ENCODE measurements at places on chromosomes 13 and 19. TPM values are rescaled to one million over a fixed set of nuclear protein-coding genes. Genes with fewer than 3 reads are reported as not detected.

DNA sequence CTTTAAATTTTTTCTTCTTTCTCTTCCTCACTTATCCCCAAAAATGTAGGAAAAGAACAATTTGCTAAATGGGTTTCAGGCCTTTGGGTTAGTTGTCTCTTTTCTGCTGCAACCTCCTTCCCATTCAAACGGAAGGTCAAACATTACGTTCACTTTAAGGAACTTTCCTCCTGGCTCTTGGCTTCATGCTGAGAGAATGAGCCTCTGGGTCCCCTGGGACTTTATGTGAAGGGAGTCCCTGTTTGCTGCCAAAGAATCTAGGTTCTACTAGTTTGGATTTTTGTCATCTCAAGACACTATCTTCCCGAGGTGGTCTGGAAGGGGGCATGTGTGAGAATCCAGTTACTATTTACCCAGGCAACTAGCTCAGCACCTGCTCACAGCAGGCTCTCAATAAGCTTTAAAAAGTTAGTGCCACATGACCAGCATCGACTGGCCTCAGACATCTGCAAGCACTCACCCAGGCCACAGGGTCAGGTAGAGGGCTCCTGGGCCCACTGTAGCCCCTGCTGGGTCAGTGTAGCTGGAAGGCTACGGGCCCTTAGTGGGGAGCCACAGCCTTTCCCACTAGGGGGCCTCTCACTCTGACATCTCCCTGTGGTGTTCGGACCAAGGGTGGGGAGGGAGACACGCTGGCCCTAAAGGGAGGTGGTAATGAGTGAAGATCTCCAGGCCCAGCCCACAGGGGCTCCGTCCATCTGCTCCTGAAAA lies 40.5 kb downstream of the FAM124A start:
- H3K4me3 ChIP-seq: no peak overlapping the region
- H3K27me3 ChIP-seq: no peaks in the 10 kb centered on the region
- H3K27ac ChIP-seq: no peak overlapping the region

DNA sequence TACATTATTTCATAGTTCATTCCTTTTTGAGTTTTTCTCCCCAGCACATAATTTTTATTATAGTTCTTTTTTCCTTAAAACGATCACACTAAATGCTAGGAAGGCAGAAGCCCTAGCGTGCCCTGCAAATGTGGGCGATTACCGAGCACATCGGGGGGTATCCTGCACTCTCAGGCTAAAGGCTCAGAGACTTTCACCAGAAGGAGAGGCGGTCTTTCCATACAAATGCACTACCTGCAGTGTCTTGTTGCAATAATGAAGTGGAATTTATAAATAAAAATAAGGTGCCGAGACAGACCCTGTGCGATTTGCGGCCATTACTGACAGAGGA lies 29.3 kb upstream of the SPACA7 start:
- no peak overlapping the region for H3K4me3 ChIP-seq
- peaks cover 19% of the 10 kb centered on the region for H3K4me1 ChIP-seq
- peak; percentile 51 for DNase-seq
- H3K27ac ChIP-seq: no peak overlapping the region

GRCh38 chr19:18014197-18014596 lies 6.2 kb downstream of the ARRDC2 start:
- no peaks in the 10 kb centered on the region for H3K27me3 ChIP-seq
- H3K4me3 ChIP-seq: no peak overlapping the region
- H3K4me1 ChIP-seq: no peaks in the 10 kb centered on the region
- no peak overlapping the region for H3K27ac ChIP-seq
- no peaks in the 10 kb centered on the region for H3K36me3 ChIP-seq

- H3K27me3 ChIP-seq: no peaks in the 10 kb centered on the region
- H3K27ac ChIP-seq: no peak overlapping the region
- H3K4me3 ChIP-seq: no peak overlapping the region
- H3K36me3 ChIP-seq: no peaks in the 10 kb centered on the region
- peaks cover 6% of the 10 kb centered on the region for H3K4me1 ChIP-seq
- no peak for DNase-seq
Observed at GRCh38 chr13:85434927-85435326, 364.3 kb downstream of the SLITRK6 start.

GRCh38 chr19:15457701-15458484 lies 6.5 kb downstream of the RASAL3 start:
- H3K4me1 ChIP-seq: peaks cover 14% of the 10 kb centered on the region
- no peak overlapping the region for H3K27ac ChIP-seq
- peak; percentile 33 for DNase-seq
- peaks cover 78% of the 10 kb centered on the region for H3K27me3 ChIP-seq

GRCh38 chr13:44318161-44318560 lies 55.5 kb upstream of the SERP2 start:
- no peaks in the 10 kb centered on the region for H3K4me1 ChIP-seq
- H3K4me3 ChIP-seq: no peak overlapping the region
- no peak for DNase-seq
- H3K27me3 ChIP-seq: no peaks in the 10 kb centered on the region
- no peaks in the 10 kb centered on the region for H3K36me3 ChIP-seq

- no peaks in the 10 kb centered on the region for H3K4me1 ChIP-seq
- no peak overlapping the region for H3K27ac ChIP-seq
- H3K27me3 ChIP-seq: peaks cover 3% of the 10 kb centered on the region
- peak overlapping the region; percentile 45 for H3K4me3 ChIP-seq
Observed at GRCh38 chr19:54168174-54168917, 4.6 kb downstream of the TMC4 start.

- peaks cover 87% of the 10 kb centered on the region for H3K27me3 ChIP-seq
- H3K27ac ChIP-seq: no peak overlapping the region
- DNase-seq: peak; percentile 74
- H3K4me1 ChIP-seq: no peaks in the 10 kb centered on the region
- H3K4me3 ChIP-seq: peak overlapping the region; percentile 72
- H3K36me3 ChIP-seq: no peaks in the 10 kb centered on the region
Observed at GRCh38 chr19:918481-919198, 1.5 kb downstream of the KISS1R start.

GRCh38 chr19:55439052-55439451 lies 4.0 kb downstream of the SHISA7 start:
- H3K27me3 ChIP-seq: peaks cover 59% of the 10 kb centered on the region
- no peak for DNase-seq
- H3K27ac ChIP-seq: no peak overlapping the region
- H3K36me3 ChIP-seq: no peaks in the 10 kb centered on the region
- H3K4me1 ChIP-seq: peaks cover 12% of the 10 kb centered on the region

DNA sequence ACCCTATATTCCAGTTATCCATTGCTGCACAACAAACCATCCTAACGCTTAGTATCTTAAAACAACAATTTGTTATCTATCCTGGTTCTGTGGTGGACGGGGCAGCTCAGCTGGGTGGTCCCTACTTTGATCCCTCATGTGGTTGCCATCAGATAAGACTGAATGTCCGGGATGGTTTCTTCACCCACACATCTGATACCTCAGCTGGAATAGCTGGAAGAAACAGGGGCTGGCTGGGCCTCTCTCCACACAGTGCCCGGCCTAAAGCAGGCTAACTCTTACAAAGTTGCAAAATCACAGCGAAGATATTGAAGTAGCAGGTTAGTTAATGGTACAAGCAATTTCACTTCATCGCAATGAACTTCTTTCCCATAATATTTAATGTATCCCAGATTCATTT lies 3.7 kb upstream of the MRPS31 start:
- H3K27ac ChIP-seq: no peak overlapping the region
- peaks cover 5% of the 10 kb centered on the region for H3K4me1 ChIP-seq
- H3K36me3 ChIP-seq: no peaks in the 10 kb centered on the region
- no peak for DNase-seq

- peak; percentile 71 for DNase-seq
- no peak overlapping the region for H3K27ac ChIP-seq
- H3K4me3 ChIP-seq: peak overlapping the region; percentile 60
- H3K27me3 ChIP-seq: peaks cover 31% of the 10 kb centered on the region
- H3K4me1 ChIP-seq: peaks cover 12% of the 10 kb centered on the region
- H3K36me3 ChIP-seq: peaks cover 9% of the 10 kb centered on the region
Observed at GRCh38 chr19:14089662-14090508, 666 bp downstream of the SAMD1 start.

DNA sequence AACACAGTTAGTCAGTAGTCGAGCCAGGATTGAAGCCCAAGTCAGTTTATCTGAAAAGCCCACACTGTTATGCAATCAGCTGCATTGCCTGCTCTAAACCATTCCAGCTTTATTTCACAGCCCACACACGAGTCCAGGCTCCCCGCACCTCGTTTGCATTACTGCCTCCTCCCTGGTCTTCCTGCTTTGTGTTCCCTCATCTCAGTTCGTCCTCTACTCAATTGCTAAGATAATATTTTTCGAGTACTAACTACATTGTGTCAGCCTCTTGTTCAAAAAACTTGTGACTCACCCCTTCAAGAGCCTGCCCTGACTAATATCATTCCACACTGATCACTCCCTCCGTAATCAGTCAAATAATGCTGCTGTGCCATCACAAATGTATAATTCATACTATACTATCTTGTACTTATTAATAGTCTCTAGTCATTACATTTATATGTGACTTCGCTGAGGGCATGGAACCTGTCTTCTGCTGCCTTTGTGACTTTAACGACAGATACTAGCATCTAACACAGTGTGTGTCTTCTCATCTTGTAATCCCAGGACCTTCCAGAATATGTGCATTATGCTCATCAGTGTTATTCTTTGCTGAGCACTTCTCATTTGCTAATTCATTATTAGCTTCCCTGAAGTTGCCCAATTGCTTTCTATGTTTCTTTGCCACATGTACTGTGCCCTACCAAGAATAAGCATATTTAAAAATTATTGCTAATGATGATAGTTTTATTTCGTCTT lies 26.2 kb upstream of the WDFY2 start:
- no peak overlapping the region for H3K4me3 ChIP-seq
- DNase-seq: no peak
- no peaks in the 10 kb centered on the region for H3K4me1 ChIP-seq
- H3K36me3 ChIP-seq: no peaks in the 10 kb centered on the region
- no peak overlapping the region for H3K27ac ChIP-seq

DNA sequence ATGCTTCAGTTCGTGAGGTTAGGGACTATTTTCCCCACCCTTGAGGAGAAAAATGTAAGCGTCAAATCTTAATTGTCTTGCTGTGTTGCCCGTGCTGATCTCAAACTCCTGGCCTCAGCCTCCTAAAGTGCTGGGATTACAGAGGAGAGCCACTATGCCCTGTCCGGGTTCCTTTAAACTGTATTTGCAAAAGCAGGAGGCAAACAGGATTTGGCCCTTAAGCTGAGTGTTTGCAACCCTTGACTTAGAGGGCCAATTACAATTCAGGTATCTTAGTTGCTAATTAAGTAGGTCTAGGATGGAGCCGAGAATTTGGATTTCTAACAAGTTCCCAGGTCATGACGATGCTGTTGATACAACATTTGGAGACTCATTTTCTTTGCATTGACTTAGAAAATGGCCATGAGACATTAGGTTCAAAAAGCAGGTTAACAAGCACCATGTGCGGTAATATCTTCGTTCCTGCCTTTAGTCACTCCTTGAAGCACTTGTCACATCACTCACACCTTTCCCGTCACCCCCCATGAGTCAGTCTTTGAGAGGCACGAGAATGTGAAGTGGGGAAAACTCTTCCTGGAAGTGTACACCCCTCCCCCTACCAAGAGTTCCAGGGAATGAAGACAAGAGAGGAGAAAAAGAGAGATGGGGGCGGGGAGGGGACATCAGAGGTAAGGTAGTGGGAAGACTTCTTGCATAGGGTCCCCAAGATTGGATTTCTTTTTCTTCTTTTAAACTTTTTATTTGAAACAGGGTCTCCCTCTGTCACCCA lies 2.6 kb downstream of the NAPSA start:
- DNase-seq: no peak
- no peaks in the 10 kb centered on the region for H3K27me3 ChIP-seq
- no peaks in the 10 kb centered on the region for H3K4me1 ChIP-seq
- no peaks in the 10 kb centered on the region for H3K36me3 ChIP-seq

DNA sequence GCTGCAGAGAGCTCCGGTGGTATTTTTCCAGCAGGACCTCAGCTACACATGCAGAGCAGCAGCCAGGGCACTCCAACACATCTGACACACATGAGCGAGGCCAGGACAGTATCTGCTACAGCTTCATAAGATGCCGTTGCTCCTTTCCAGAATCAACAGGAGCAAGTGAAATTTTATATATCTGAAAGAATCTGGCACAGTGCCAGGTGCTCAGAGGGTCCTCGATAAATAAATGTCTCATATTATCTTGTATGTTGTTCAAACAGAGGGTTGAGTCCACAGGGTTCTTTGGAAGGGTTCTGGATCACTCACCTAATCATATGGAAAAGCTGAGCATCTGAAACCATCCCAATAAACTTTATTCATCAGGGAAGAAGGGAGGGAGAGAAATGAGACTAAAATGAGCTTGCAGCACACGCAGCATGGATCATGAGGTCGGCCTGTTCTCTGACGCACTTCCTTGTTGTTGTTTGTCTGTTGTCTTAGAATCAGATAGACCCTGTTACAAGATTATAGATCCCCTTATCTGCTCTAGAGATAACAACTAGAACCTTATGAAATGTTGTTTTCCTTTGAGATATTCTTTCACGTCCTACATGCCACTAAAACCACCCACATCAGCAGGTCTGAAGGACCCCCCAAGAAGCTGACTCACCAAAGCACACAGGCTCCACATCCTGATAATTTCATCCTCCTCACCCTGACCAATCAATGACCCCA lies 3.2 kb upstream of the METTL21C start:
- no peaks in the 10 kb centered on the region for H3K27me3 ChIP-seq
- no peak for DNase-seq
- H3K27ac ChIP-seq: no peak overlapping the region
- H3K4me1 ChIP-seq: peaks cover 3% of the 10 kb centered on the region
- H3K4me3 ChIP-seq: no peak overlapping the region

DNA sequence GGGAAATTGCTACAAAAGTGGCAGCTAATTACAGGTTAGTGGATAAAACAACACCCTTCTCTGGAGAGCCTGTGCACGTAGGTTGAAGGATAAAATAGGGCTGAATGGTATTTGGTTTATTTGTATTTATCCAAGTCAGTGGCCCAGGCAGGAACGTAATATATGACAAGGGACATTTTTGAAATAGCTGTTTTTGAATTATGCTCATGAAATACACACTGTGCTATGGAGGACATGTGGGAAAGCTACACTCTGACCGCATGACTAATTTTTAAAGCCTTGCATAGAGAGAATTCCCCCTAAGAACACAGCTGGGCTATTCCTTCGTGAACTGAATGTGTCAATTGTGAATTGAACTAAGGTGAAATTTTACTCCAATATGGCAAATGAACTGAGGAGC lies 292.1 kb upstream of the MAB21L1 start:
- no peaks in the 10 kb centered on the region for H3K27me3 ChIP-seq
- H3K4me1 ChIP-seq: no peaks in the 10 kb centered on the region
- no peak overlapping the region for H3K4me3 ChIP-seq

- H3K27me3 ChIP-seq: no peaks in the 10 kb centered on the region
- no peak overlapping the region for H3K27ac ChIP-seq
- H3K4me1 ChIP-seq: peaks cover 7% of the 10 kb centered on the region
- no peaks in the 10 kb centered on the region for H3K36me3 ChIP-seq
- peak; percentile 92 for DNase-seq
- no peak overlapping the region for H3K4me3 ChIP-seq
Observed at GRCh38 chr19:6718741-6719539, 1.5 kb downstream of the C3 start.

GRCh38 chr13:48265217-48265815 lies 32.3 kb downstream of the ITM2B start:
- peaks cover 11% of the 10 kb centered on the region for H3K36me3 ChIP-seq
- H3K27ac ChIP-seq: no peak overlapping the region
- DNase-seq: no peak
- H3K27me3 ChIP-seq: no peaks in the 10 kb centered on the region
- peaks cover 6% of the 10 kb centered on the region for H3K4me1 ChIP-seq

The LIN37 gene
- 7.1 TPM for total RNA-seq

The SMIM24 gene
- 4.7 TPM for total RNA-seq

The NKG7 gene
- total RNA-seq: not detected

The ZNF382 gene
- total RNA-seq: 11.5 TPM

The DCT gene
- total RNA-seq: not detected

The MEX3D gene
- 94.9 TPM for total RNA-seq

All from GM23338 (cell line).